MCF 10A (cell line): ENCODE measurements at places on chromosomes 2 and 18.

DNA sequence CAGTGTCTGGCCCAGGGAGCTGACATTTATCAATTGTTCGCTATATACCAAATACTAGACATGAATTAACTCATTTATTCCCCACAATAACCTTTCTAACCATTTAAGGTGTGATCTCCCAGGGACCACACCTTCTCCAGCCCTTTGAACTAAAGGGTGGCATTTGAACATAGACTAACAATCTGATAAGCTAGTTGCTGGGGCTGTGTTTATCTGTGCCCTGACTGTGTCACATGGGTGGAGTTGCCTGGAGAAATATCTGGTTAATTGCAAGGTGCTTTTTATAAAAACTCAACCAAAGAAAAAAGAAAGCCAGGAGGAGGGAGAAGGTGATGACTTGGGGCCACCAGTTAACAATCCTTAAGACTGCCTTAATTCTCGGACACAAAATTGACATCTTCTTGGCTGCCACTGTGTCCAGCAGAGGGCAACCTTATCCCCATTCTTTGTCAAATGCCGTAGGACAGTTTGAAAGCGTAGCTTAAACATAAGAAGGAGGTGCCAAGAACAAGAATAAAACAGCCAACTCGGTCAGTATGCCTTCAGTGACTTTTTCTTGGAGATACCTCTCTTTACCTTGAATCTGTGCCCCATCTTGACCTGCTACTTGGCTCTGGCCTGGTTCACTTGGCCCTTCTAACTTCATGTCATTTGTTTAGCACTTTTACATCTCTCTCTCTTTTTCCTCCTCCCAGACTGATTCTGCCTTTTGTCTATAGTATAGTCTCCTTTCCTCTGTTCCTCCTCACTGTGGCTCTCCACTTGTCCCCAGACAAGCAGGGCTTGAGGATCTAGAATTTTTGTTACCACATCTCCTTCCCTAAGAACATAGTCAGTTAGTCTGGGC is 183.4 kb downstream of the MYO3B start:
- DNase-seq = peak; percentile 77

GRCh38 chr2:237091779-237092436 is 6.2 kb downstream of the COPS8 start:
- peak; percentile 96 for DNase-seq

- DNase-seq = no peak
These were observed 185.9 kb downstream of the CDH7 start for GRCh38 chr18:65936678-65937077.

DNA sequence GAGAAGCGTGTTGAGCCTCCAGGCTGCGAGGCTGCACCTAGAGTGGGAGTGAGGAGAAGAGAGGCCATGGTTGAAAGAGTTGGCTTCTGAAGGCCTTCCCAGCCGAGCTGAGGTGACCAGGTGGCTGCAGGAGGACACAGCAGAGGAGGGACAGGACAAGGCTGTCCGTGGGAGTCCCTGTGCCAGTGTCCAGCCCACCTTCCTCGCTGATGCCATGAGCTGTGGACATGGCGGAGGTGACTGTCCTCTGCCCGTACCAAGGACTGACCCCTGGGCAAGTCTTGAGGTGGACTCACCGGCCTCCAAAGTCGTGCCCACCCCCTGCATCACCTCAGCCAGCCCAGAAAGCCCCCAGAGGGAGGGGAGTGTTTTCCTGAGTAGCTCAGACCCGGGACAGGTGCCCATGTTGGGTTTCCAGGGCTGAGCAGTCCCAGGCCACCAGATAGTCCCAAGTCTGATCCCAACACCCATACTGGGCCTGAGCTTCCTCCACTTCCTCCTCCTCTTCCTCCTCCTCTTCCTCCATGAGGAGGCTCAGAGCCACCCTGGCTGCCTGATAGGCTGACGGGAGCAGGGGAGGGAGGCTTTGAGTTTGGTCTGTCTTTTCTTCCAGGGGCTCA is 43.0 kb upstream of the FOSL2 start:
- DNase-seq = no peak
